H1 (cell line): ENCODE measurements at places on chromosomes 2 and 18.

DNA sequence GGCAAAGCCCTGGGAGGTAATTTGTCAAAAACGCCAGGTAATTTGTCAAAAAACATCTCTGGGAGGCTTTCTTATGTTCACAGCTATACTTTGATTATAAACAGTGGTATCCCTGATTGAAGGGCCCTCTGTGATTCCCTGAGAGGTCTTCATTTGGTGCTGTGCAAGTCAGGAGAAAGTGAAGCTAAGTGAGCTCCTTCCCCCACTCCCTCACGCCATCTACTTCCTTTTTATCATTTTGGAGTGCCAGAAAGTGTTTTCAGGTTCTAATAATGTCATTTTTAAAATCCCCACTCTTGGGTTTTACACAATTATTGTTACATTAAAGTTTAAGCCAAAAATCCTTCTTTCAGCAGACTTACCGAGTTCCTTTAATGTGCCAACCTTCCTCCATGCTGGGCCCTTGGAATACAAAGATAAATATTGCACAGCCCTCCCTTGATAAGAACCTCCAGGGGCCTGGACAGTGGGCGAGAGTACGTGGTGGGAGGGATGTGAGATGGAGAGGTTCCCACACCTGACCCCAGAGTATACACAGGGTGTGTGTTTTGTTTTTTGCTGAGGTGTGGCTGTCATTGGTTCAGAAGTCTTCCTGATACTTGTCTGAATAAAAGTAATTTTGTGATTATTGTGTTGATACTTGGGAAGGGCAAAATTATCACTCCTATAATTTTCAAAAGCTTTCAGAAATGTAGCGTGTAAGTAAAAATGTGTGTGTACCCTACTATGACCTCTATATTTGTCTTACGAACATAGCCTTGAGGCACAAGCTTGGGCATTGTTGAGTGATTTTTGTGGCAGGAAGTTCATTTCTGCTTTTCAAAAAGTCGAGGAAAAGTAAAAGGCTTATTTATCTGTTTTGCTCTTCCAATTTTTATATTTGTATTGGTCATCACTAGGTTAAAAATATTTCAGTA is 8.2 kb downstream of the MAPRE2 start:
- DNase-seq = no peak

- DNase-seq = no peak
Measured at GRCh38 chr2:56450047-56450446, 266.3 kb downstream of the CCDC85A start.

GRCh38 chr2:240450532-240451107 is 15.2 kb downstream of the GPC1 start:
- no peak for DNase-seq

DNA sequence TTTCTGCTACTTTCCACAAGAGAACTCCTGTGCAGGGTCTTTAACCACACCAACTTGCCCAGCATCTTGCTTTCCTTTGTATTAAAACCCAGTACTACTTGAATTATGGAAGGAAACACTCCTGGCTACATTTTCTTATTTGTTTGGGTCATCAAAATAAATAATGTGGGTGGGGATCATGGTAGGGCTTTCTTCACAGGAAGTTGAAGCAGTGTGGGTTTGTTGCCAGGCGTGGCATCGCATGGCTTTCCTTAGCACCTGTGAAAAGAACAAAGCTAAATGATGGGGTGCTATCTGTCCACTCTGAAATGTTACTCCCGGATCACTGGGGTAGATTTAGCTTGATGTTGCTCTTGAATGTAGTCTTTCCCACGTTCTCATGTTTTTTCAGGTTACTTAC is 18.7 kb downstream of the ARHGAP25 start:
- no peak for DNase-seq

DNA sequence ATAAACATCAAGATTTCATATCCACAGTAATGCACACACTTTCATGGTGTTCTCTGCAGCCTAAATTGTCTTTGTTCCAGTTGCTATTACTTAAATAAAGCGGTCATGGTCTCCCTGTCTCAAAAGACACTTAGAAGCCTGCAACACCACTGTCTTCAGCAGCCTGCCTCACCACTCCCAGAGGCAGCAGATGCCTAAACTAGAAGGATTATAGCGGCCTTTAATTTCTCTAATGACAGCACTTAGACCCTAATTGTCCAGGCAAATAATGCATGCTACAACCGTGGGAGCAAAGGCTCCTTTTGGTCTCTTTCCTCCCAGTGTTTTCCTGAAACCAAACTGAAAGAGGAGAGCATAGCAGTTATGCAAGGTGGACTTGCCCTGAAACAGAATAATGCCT is 248.8 kb upstream of the SLC39A10 start:
- DNase-seq = no peak

DNA sequence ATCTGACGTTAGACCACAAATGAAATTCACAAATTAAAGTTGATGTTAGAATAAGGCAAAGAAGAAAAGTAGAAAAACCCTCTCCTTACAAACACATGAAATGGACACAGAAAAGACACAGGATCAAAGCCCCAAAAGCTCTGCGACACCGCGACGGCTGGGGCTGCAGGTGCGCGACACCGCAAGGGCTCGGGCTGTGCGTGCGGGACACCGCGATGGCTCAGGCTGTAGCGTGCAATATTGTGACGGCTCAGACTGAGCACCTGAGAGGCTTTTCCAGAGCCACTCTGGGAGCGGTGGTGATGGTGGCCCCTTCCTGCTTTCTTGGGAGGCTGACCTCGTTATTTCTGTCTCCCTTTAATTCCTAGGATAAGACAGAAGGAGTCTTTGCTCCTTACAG is 256.9 kb downstream of the TWIST2 start:
- no peak for DNase-seq

- DNase-seq = no peak
Measured at GRCh38 chr2:169670215-169670651, 24.0 kb downstream of the CFAP210 start.

GRCh38 chr2:25251422-25252273 is 83.3 kb upstream of the POMC start:
- DNase-seq = no peak
